ENCODE measurements at places on chromosomes 6 and 20.

DNA sequence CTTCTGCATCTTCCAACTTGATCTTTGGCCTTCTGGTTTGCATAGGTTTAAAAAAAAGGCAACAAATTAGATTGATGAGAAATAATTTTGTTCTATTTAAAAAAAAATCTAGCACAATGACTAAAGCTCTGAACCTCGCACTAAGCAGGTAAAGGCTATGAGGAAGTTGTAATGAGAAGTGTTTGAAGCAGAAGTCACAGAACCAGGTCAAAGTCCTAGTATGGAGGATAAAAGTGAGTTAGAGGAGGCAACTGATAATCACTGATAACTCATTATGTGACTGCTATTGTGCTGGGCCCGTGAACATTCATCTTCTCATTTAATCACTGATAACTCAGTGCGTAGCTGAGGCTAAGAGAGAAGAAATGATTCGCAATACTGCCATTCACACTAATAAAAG is 46.1 kb upstream of the GFRAL start:
- DNase-seq: no peak

DNA sequence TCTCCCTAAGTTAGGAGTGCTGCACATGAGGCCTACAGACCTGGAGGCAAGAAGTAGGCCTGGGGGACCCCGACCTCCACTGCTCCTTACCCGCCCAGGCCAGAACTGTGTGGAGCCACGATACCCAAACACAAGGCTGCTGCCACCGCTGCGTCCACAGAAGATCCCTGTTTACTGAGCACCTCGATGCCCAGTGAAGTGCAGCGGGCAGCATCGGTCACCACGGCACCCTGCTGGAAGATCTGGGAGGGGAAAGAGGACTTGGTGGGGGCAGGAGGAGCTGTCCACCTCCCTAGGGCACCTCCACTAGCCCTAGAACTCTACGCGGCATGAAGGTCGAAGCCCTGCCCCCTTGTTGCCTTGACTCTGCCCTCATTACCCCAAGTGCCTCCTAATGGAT is 9.9 kb downstream of the GGT7 start:
- DNase-seq: no peak

GRCh38 chr6:162385980-162386379 is 341.6 kb downstream of the PRKN start:
- no peak for DNase-seq

GRCh38 chr20:43295263-43295662 is 105.6 kb upstream of the PTPRT start:
- no peak for DNase-seq

GRCh38 chr6:73182021-73182607 is 43.2 kb downstream of the KHDC1L start:
- DNase-seq: no peak

GRCh38 chr6:158231551-158232315 is 63.6 kb downstream of the GTF2H5 start:
- peak; percentile 79 for DNase-seq

- no peak for DNase-seq
These were observed 30.0 kb downstream of the ALDH5A1 start for GRCh38 chr6:24524805-24525204.

DNA sequence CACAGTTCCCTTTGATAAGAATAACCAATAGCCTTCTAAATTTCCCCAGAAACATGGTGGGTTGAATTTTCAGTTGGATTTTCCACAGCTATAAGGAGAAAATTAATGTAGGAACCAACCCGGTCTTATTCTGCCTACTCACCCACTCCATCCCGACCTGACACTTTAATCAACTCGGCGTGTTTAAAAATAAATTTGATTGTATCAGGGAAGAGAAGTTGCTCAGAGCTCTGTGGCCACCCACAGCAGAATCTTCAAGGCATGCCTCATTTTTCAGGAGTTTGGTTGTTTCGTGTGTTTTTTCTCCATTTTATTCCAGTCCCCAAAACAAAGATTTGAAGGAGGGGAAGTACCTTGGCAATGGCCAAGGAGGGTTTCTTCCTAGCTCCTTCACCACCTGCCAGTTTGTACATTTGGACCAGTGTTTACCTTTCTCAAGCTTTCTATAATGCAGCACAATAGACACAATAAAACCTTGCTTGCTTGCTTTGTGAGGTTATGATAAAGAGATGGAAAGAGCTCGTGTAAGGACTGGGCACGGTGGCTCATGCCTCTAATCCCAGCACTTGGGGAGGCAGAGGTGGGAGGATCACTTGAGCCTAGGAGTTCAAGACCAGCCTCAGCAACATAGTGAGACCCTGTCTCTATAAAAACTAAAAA is 297.2 kb upstream of the JARID2 start:
- DNase-seq: no peak
